ENCODE measurements at places on chromosomes 6 and 20.
A peak's percentile ranks its signal among the peaks of the same experiment; 100 is the strongest.

DNA sequence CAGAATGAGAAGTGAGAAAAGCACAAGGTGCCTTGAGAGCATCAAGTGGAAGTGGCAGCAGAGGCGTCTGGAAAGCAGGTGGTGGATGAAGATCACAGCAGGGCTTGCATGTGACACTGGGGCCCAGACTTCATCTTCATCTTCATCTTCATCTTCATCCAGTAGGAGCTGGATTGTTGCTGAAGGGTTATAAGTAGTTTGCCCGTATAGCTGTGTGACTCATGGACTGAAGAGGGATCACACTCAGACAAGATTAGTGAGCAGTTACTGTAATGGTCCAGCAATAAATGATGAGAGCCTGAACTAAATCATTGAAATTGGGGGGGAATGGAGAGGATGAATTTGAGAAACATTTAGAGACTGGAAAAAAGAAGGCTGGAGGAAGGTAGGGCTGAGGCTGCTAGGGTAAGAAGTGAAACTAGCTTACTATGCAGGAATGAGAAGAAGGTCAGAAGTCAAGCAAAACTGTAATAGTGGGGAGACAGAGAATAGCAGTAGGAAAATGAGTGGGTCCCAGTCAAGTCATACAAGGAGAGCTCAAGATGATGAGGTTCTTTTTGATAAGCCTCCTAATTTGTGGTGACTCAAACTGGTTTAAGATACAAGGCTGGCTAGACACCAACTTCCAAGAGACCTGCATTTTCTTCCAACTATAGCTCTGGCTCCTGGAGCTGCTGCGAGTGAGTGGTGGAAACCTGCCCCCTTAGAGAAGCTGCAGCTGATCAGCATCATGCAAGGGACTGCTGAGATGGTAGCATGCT is 92.3 kb upstream of the BEND6 start:
- no peak for DNase-seq

DNA sequence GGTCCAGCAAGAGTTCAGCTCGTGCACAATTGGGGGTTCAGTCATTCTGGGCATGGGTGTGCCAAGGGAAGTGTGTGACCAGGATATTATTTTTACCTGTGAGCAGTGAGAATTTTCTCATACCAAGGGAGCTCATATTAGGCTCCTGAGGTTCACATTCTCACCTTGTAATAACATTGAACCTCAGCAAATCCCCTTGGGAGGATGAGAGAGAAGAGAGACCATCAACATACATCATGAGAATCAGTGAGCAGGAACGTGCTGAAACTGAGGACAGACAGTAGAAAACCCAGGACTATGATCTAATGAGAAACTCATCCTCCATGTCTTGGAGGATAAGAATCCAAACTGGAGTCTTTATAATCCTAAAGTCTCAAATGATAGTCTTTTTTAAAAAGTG is 33.4 kb upstream of the XRN2 start:
- no peak for DNase-seq

DNA sequence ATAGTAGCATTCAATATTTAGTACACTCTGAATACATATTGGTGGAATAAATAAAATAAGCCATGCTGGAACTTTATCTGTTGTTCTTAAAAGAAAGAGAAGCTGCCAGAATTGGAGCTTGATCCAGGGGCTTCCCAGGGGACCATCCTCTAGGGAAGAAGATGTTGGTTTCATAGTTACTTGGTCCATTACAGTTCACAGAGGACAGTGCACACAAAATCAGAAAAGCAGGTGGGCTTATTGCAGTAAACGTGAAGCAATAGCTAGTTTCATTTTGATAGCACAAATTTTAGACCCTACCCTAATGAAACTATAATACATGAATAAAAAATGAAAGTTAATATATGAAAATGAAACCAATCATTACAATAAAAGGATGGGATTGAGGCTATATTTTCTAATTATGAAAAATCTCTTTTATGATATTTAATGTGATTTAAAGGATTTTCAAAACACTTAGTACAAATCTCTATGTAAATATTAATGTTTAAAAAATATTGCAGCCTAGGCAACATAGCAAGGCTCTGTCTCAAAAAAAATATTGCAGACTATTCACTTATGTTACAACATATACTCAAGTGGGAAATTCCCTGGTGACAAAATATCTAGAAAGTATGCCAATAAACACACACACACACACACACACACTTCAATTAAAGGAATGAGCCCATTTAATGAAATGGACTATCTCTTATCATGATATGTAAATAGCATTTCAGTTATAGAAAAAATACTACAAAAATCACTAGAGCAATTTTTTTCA is 227.0 kb upstream of the MARCKS start:
- no peak for DNase-seq

- DNase-seq = no peak
Observed at GRCh38 chr6:10808376-10808775, 30.0 kb downstream of the MAK start.

DNA sequence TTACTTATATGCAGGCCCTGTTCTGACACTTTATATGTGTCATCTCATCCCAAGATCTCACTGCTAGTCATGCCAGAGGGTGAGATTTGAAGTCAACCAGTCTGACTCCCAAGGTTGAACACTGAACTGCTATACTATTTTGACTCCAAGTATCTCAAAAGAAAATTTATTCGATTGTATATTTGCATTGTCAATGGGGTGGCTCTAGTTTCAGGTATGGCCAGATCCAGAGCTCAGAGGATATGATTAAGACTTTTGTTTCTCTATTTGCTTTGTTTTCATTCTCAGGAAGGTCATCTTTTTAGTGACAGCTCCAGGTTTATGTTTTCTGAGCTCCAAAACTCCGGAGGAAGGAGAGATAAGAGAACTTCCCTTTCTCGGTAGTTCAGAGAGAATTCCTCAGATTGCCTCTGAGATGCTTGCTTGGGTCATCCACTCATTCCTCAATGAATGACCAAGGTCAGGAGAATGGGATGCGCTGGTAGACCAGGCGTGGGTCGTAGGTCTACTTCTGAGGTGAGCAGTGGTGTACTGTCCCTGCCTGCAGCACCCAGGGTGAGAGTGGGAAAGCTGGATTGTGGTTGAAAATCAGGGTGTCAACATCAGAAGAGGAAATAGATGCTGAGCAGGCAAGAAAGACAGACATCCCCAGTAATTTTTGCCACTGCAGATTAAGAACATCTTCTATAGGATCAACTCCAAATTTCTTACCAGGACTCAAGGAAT is 99.3 kb downstream of the PFDN4 start:
- DNase-seq = no peak

GRCh38 chr6:91436448-91436847 is 849.6 kb upstream of the MAP3K7 start:
- no peak for DNase-seq

GRCh38 chr6:45718871-45719270 is 296.8 kb downstream of the CLIC5 start:
- no peak for DNase-seq

GRCh38 chr6:33609528-33609927 is 11.6 kb upstream of the ITPR3 start:
- DNase-seq = no peak

- no peak for DNase-seq
Observed at GRCh38 chr6:157235600-157236039, 87.7 kb downstream of the TMEM242 start.

DNA sequence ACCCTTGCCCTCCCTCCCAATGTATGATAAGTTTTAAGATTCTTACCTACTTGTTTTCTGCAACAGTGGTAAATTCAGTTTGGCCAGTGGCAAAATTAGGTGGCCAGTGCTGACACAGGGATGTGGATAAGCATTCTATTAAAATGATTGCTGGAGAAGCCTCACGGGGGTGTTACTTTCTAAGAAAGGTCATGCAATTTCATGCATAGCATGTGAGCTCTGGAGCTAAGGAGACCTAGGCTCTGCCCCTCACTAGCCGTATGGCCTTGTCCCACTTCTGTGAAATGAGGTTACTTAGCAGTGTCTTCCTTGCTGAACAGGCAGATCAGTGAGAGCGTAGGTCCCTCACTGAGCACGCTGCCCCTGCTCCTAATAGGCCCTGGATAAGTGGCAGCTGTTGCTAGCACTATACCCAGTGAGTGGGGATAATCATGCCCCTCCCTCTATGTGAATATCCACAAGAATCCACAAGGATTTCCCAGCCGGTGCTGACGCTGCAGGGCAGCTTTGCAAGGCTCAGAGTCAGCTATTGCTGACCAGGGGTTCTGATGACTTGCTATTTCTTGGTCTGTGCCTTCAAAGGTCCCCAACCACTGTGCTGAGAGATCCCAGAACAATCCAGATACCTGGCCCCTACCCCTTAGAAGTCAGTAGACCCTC is 86.5 kb upstream of the MRPS10 start:
- no peak for DNase-seq

DNA sequence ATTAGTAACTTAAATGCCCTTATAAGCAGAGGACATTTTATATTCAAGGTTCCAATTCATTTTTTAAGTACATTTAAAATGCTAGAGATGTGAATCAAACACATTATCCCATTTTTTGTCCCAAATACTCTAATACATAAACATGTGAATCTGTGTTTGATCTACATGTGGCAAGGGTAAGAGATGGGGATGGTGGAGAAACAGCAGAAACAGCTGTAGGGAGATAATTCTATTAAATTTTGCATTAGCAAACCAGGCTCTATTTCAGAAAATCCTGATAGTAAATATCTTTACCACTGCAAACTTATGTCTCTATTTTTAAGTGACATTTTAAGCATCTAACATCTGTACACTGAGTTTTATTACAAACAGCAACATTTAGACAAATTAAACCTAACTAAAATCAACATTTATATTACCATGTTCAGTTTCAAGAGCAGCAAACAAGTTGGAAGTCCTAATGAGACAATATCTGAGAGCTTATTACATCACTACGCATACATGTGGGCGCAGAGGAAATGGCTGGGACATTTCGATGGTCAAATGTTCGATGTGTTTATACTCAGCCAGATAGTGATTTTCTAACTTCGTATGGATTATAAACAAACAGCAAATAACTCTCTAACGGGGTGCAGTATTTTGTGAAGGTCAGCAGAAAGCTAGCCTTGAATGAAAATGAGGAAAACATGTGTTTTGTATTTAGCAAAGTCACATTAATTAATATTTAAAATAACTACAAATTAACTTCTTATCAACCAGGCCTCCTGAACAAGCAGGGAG is 165.1 kb downstream of the GJA1 start:
- no peak for DNase-seq

DNA sequence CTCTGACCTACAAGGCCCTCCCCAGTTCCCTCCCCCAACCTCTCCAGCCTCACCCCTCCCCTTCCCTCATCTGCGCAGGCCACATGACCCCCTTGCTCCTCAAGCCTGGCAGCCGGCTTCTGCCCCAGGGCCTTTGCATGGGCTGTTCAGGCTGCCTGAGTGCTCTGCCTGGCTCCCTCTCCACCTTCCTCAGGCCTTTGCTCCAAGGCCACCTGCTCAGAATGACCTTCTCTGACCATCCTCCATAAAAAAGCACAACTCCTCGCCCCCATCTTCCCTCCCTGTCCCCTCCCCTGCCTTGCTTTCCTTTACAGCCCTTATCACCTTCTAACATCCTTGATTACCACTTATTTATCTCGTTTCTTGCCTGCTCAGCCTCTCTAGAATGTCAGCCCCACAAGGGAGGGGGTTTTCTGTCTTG is 38.7 kb downstream of the SPDEF start:
- DNase-seq = no peak

- DNase-seq = no peak
Observed at GRCh38 chr6:39059496-39060310, 11.1 kb downstream of the GLP1R start.

DNA sequence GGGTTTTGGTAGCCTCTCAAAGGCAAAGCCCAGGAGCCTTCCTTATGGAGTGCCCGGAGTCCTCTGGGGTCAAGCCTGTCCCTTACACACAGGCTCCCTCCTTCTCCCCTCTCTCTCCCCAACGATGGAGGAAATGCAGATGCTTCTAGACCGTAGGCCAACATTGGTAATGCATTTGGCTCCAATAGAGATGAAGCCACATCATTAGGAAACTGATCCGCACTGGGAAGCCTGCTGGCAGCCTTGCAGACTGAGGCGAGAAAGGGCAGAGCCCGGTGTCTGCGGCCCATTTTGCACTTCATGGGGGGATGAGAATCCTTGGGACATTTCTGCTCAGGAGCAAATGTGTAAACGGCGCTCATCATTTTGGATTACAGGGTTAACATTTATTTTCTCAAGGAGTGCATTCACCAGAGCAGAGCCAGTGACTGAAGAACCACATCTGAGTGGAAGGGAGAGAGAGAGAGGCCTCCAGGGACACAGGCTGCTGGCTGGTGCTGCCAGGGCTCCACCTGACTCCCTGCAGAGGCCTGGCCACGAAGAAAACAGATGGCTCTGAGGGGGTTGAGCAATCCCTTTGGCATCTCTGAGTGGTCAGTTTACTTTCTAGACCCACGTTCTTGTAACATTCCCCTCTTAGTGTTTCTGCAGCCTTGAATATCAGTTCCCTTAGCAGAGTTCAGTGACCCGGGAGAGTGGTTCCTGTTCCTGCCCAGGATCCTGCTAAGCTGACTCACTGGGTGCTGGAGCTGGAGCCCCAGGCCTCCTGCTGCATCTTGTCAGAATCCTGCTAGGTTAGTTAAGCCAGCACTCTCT is 4.4 kb upstream of the CST3 start:
- DNase-seq = no peak

GRCh38 chr6:56604186-56604585 is 38.5 kb downstream of the DST start:
- DNase-seq = no peak

- no peak for DNase-seq
Observed at GRCh38 chr6:118810420-118811027, 83.4 kb upstream of the ASF1A start.

DNA sequence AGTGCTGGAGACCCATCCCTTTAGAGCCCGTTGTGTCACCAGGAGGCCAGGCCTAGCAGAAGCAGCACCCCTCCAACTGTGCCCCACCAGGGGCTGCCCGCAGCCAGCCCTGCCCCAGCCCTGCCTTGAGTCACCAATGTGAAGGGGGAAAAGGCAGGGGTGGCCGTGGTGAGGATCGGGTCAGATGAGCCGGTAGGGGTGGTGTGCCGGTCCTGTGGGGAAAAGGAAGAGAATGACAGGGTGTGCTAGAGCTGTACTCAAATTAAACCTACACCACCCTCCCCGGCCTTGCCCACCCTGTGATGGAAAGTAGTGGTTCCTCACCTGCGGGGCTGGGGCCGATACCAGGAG is 3.1 kb downstream of the SAPCD1 start:
- no peak for DNase-seq

- DNase-seq = no peak
Observed at GRCh38 chr20:3227506-3227905, 11.5 kb downstream of the SLC4A11 start.

DNA sequence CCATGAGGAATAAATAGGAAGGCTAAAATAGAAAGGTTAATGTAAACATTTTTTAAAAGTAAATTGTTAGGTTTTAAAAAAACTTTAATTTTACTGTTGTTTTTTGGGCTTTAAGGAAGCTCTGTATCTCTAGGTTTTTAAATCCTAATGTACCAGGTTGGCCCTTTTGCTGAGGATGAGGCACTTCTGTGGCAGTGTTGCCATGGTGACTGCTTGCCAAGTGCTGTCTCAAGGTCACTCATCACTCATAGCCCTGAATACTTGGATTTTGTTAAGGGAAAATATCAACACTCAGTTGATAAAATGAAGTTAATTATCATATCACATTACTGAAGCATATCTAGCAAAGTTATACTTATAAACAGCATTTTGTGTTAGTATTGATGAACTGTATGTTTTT is 50.2 kb downstream of the NCOA3 start:
- DNase-seq = no peak

GRCh38 chr20:60718743-60719480 is 533.1 kb upstream of the CDH4 start:
- DNase-seq = no peak

- peak; percentile 40 for DNase-seq
Observed at GRCh38 chr20:44217342-44218092, 6.9 kb upstream of the OSER1 start.

All from SHP77 treated with DMSO at 0.1 percent for 48 hours (cell line).